ENCODE measurements at places on chromosomes 2 and 18. TPM values are rescaled to one million over a fixed set of nuclear protein-coding genes. Genes with fewer than 3 reads are reported as not detected.

DNA sequence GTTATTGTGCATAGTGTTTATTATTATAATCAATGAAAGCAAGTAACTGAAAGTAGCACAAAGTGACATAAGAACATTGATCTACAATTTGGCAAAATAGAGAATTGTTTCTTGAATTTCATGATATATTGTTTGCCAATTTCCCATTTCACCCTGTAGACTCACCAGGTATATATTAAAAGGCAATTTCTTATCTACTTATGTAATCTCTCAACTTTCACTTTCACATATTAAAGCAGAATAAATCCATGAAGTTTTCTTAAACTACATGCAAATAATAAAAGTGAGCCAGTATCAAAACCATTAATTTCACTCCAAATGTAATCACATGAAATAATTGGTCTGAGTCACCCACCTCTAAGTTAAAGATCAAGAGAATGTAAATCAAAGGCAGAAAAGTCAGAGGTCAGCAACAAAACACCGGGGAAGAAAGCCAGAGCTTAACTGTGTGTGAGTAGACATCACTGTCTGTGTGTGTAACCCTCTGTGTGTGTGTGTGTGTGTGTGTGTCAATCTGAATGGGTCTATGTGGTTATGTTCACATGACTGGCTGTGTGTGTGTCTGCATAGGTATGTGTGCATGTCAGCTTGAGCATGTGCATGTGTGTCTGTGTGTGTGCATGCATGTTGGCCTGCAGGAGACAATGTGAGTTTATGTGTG is 44.1 kb downstream of the ZNF385B start:
- peak; percentile 6 for DNase-seq

- DNase-seq = no peak
Measured at GRCh38 chr2:88137833-88138232, 10.0 kb upstream of the FABP1 start.

GRCh38 chr2:221791844-221792243 is 219.7 kb upstream of the EPHA4 start:
- peak; percentile 18 for DNase-seq

- DNase-seq = no peak
Measured at GRCh38 chr2:112727276-112728028, 6.6 kb downstream of the NT5DC4 start.

GRCh38 chr2:236584521-236585384 is 15.1 kb downstream of the ACKR3 start:
- no peak for DNase-seq

ZSWIM2 gene
- total RNA-seq = not detected
